ENCODE measurements at places on chromosomes 1 and 21. TPM values are rescaled to one million over a fixed set of nuclear protein-coding genes. Genes with fewer than 3 reads are reported as not detected.
A peak's percentile ranks its signal among the peaks of the same experiment; 100 is the strongest.

Gene GIPC2
- not detected for total RNA-seq

GRCh38 chr1:150577557-150578271 lies 1.7 kb downstream of the MCL1 start:
- H3K4me3 ChIP-seq, result peak overlapping the region; percentile 71
- peaks cover 30% of the 10 kb centered on the region for H3K4me1 ChIP-seq
- H3K27me3 ChIP-seq, result no peaks in the 10 kb centered on the region
- peaks cover 30% of the 10 kb centered on the region for H3K36me3 ChIP-seq
- peak overlapping the region; percentile 100 for H3K27ac ChIP-seq

DNA sequence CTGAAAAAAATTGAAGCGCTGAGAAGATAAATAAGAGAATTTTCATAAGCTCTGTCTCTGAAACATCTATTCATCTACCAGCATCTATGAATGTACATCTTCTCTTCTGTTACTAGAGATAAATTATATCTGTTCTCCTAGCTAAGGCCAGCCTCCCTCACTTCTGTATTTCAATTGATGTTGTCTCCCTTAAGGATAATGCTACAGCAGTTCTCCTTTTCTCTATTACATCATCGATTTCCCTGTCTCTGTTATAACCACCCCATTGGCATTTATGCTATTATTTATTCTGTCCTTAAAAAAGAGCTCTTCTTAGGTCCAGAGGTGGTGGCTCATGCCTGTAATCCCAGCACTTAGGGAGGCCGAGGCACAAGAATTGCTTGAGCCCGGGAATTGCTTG lies 42.9 kb upstream of the TMCO2 start:
- DNase-seq, result no peak
- H3K4me3 ChIP-seq, result no peak overlapping the region
- H3K4me1 ChIP-seq, result no peaks in the 10 kb centered on the region
- H3K27me3 ChIP-seq, result no peaks in the 10 kb centered on the region

DNA sequence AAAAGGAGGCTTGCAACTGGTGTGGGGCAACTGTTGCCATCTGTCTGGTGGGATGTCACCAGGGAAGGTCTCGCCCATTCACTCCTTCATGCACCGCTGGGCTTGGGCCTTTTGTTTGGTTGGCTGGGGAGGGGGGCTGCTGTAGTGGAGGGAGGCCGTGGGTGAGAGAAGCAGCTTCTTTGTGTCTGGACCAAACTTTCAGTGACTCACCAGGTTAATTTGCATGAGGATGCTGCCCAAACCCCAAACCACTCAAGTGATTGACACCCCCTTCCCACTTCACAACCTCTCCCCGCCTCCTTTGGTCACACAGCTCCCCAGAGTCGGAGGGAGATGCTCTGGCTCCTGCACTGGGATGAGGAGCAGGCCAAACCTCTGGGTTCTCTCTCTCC lies 19.7 kb downstream of the BTG2 start:
- peak overlapping the region; percentile 1 for H3K4me3 ChIP-seq
- H3K27ac ChIP-seq, result peak overlapping the region; percentile 95
- H3K27me3 ChIP-seq, result peaks cover 4% of the 10 kb centered on the region
- DNase-seq, result peak; percentile 85
- no peaks in the 10 kb centered on the region for H3K36me3 ChIP-seq
- peaks cover 81% of the 10 kb centered on the region for H3K4me1 ChIP-seq

DNA sequence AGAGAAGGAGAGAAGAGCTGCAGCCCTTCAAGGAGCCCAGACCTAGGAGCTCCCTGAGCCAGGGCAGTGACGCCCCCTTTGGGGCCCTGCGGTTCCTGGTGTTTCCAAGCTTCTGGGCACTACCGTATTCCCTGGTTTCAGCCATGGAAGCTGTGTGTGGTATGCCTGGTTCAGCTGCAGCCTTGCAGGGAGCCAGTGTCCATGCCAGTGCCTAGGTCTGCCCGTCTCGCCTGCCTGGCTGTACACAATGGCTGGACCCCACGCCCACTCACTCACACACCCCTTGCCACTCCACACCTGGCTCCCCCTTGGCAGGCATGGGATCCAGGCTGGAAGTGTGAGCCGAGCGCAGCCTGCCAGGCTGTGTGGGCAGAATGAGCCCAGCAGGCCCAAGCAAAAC lies 87.7 kb downstream of the ADARB1 start:
- no peaks in the 10 kb centered on the region for H3K27me3 ChIP-seq
- no peak for DNase-seq
- no peaks in the 10 kb centered on the region for H3K36me3 ChIP-seq
- H3K4me3 ChIP-seq, result no peak overlapping the region
- no peak overlapping the region for H3K27ac ChIP-seq

Gene CCDC17
- total RNA-seq, result 1.5 TPM

DNA sequence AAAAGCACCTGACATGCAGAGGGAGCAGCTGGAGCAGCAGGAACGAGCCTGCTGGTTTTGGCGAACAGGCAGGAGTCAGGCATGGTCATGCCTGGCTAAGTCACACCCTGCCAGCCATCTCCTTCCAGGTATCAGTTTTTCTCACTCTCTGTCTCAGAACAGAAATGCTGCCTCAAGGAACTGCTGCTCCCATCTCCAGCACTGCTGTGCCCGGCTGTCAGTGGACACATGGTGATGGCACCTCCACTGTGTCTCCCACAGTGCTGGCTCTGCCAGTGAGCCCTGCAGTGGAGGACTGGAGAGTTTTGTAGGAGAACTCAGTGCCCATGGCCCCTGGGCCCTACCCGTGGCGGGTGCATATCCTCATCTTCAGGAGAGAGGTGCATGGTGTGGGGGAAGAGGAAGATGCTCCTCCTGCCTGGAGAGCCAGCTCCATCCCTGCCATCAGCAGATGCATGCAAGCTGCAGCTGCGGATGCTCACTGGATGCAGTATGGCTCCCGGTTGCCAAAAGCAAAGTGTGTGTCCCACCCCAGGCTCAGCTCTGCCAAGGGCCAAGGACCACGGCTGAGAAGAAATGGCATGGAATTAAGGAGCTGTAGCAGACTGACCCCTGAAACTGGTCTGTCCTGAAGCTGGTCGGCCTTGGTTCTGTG lies 114.7 kb downstream of the GRIK3 start:
- no peak for DNase-seq
- no peak overlapping the region for H3K4me3 ChIP-seq
- H3K27me3 ChIP-seq, result no peaks in the 10 kb centered on the region
- peaks cover 28% of the 10 kb centered on the region for H3K4me1 ChIP-seq

GRCh38 chr21:14995695-14996490 lies 68.9 kb downstream of the NRIP1 start:
- H3K4me3 ChIP-seq, result no peak overlapping the region
- H3K27me3 ChIP-seq, result peaks cover 1% of the 10 kb centered on the region
- no peak overlapping the region for H3K27ac ChIP-seq
- DNase-seq, result no peak
- H3K4me1 ChIP-seq, result no peaks in the 10 kb centered on the region
- H3K36me3 ChIP-seq, result no peaks in the 10 kb centered on the region

Gene UQCRHL
- total RNA-seq, result 4.8 TPM

Gene NRAS
- 169 TPM for total RNA-seq

Gene CELA2B
- total RNA-seq, result not detected

- H3K4me1 ChIP-seq, result peaks cover 2% of the 10 kb centered on the region
- DNase-seq, result peak; percentile 73
- H3K36me3 ChIP-seq, result no peaks in the 10 kb centered on the region
- no peak within 1 kb of the TSS for H3K27ac ChIP-seq
- H3K4me3 ChIP-seq, result peak within 1 kb of the TSS; percentile 47
Measured at GRCh38 chr1:15584489-15585363, at the start of gene AGMAT. Gene AGMAT, minus strand, starts transcription at chr1:15585051. Its CDS starts 84 bp downstream, at chr1:15584967.

Gene KRTAP12-2
- total RNA-seq, result not detected

Gene OR2AK2
- not detected for total RNA-seq

GRCh38 chr1:227451954-227452353 lies 111.4 kb upstream of the ZNF678 start:
- no peak overlapping the region for H3K4me3 ChIP-seq
- no peaks in the 10 kb centered on the region for H3K4me1 ChIP-seq
- H3K27me3 ChIP-seq, result no peaks in the 10 kb centered on the region
- no peak for DNase-seq
- H3K36me3 ChIP-seq, result no peaks in the 10 kb centered on the region

GRCh38 chr1:90721210-90722194 lies 4.4 kb upstream of the BARHL2 start:
- no peak overlapping the region for H3K27ac ChIP-seq
- DNase-seq, result peak; percentile 91
- no peaks in the 10 kb centered on the region for H3K36me3 ChIP-seq

GRCh38 chr1:205979301-205979700 lies 23.9 kb downstream of the RAB7B start:
- DNase-seq, result no peak
- H3K27me3 ChIP-seq, result no peaks in the 10 kb centered on the region
- H3K4me1 ChIP-seq, result peaks cover 9% of the 10 kb centered on the region
- no peak overlapping the region for H3K4me3 ChIP-seq
